ENCODE measurements at places on chromosomes 13 and 19.

DNA sequence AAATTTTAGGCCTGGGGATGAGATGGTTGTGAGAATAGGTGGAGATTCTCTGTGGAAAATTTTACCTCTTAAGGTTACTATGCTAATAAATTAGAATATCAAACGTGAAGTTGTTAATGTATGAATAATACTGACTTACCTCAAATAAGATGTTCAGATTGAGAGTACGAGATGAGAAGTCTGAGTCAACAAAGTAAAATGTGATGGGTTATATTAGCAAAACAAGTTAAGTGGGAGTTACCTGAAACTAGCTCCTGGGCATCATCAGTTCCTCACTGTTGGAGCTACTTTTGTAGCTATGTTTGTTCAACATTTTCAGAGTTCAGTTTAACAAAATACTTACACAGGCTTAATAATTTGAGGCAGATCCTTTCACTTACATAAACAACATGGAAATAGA lies 108.6 kb downstream of the PIBF1 start:
- no peak for DNase-seq

DNA sequence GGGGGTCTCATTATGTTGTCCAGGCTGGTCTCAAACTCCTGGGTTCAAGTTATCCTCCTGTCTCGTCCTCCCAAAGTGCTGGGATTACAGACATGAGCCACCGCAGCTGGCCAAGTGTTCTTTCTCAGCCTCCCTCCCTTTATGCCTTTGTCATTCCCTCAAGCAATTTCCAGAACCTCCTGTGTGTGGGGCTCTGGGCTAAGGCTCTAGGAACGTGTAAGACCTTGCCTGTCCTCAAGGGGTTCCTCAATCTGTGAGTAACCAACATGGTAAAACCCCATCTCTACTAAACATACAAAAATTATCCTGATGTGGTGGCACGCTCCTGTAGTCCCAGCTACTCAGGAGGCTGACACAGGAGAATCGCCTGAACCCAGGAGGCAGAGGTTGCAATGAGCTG lies 15.5 kb upstream of the SPACA4 start:
- no peak for DNase-seq

- no peak for DNase-seq
Measured at GRCh38 chr13:75961911-75962310, 325.8 kb downstream of the LMO7 start.

- DNase-seq, result no peak
Measured at GRCh38 chr19:8635422-8635821, 5.0 kb downstream of the NFILZ start.

GRCh38 chr13:45521297-45521696 lies 56.6 kb downstream of the COG3 start:
- no peak for DNase-seq

- DNase-seq, result no peak
Measured at GRCh38 chr19:42497492-42498168, 30.7 kb downstream of the CEACAM1 start.

GRCh38 chr19:1397838-1398237 lies 3.5 kb downstream of the GAMT start:
- no peak for DNase-seq

DNA sequence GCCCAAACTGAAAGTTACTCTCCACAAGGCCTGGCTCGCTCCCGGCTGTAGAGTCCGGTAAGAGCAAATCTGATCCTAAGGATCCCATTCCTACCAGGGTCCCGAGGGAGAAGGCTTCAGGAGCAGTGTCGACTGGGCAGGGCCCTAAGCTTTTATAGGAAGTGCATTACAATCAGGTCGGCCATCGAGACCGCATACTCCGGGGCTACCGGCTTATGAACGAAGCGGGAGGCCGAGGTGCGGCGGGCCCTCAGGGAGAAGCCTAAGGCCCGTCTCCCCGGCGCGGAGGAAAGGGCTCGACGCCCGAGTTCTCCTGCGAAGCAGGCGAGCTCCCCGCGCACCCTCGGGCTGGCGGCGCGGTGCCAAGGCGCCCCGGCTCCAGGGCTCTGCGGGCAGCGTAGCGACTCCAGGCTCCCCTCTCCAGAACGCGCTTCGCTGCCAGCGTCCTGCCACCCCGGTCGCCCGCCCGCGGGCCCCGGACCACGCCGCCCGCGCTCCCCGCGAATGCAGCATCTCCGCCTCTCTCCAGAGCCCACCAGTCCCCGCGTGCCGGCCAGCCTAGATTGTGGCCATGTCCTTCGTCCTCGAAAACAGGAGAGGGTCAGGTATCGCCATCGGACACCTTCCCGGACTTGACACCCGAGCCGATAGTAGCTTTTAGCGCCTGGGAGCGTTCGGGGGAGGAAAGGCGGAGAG lies 1.4 kb downstream of the EFNB2 start:
- DNase-seq, result peak; percentile 42

GRCh38 chr13:33676045-33676989 lies 141.6 kb upstream of the RFC3 start:
- peak; percentile 74 for DNase-seq

- DNase-seq, result no peak
Measured at GRCh38 chr19:19031891-19032290, 1.4 kb downstream of the SUGP2 start.

DNA sequence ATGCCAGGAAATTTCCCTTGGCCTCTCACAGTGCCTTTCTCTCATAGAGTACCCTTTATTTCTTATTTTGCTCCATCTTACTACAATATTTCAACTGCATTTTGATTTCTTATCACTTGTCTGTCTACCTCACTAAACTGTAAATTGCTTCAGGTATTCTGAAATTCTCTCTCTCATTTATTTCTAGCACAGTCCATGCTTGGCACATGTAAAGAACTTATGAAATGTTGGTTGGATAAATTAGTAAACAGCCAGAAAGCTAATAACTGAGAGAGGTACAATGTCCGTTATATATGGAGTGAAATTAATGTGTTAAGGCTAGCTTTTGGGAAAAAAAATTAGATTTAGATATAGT lies 138.3 kb upstream of the RFC3 start:
- no peak for DNase-seq

DNA sequence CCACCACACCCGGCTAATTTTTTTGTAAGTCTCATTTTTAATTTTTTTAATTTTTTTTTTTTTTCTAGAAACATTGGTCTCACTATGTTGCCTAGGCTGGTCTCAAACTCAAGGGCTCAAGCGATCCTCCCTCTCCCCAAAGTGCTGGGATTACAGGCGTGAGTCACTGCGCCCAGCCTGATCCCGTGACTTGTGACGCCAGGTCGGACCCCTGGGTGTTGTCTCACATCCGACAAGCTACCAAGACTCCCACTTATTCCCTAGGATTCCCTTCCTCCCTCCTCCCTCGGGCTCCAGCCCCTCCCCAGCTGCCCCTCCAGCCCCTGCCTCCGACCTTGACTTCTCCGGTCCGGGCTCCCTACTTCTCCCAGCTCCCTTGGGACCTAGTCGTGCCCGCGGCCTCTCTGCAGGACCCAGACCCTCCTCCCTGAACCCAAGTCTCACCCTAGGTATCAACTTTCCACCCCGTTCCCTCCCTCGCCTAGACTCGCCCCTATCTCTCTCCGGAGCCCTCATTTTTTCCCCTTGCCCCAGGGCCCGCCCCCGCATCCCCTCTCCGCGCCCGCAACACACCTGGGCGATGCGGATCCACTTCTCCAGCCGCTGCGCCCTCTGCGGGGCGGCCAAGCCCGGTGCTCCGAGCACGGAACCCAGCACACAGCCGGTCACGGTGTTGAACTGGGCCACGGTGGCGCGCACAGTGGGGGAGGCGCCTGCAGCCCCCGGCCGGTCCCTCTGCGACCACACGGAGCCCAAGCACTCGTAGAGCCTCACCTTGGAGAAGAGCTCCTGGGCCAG lies 13.1 kb downstream of the RGL3 start:
- DNase-seq, result peak; percentile 28

GRCh38 chr13:53043398-53043797 lies 14.8 kb downstream of the OLFM4 start:
- DNase-seq, result no peak

DNA sequence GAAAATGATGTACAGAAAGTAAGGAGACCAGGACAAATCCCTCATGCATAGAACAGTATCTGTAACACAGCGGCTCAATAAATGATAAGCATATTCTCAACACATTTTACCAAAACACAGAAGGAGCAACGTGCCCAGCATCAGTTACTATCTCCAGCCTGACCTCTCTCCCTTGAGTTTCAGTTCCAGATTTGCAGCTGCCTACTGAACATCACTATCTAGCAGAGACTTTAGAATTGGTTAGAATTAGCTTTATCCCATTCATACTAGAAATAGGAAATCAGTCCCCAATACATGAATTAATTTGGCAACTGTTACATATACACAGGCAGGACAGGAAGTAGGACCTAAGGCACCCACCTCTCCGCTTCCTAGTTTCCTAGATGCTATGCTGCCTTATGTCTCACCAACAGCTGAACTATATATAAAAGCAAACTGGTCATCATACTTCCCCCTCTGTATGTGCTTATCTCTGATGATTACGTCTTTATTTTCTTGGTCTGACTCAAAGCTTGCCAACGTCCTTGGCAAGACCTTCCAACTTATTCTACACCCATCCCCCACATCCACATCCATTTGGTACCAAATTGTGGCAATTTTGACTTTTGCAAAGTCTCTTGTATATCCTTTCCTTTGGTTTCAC lies 61.1 kb downstream of the SACS start:
- no peak for DNase-seq

Data from heart left ventricle (tissue), 16 donors.